ENCODE measurements at places on chromosomes 16 and 17.

GRCh38 chr17:7383371-7383741, 2.5 kb downstream of the TNK1 start:
- no peak for DNase-seq

GRCh38 chr17:2365132-2365531, 27.8 kb downstream of the SGSM2 start:
- DNase-seq, result no peak

DNA sequence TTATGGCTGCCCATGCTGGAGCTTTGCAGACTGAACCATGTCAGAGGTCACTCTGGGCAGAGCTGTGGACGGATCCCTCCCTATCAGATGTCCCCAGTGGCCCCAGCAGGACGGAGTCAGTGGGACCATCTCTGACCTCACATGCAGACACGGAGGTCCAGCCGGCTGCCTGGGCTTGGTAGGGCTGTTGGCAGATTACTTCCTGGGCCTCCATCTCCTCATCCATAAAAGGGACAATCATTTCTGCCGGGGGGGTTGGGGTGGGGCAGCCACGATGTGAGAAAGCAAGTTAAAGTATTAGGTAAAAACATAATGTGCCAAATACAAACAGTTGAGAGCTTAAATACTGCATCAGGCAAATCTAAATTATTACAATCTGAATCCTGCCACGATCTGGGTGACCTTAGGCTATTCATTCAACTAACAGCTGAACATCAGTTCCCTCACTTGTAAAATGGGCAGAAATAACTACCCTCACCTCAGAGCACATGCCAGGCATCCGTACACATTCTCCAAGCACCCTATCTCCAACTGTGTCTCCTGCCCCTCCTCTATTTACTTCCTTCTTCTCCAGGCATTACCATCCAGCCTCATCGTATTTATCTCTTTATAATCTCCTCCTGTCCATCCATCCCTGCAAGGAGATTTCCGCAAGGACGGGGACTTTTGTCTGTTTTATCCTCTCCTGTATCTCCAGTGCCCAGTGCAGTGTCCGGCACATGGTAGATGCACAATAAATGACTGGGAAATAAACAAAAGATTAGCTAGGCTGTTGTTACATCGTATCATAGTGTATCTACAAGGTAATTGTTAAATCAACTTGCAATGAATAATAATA, 192.3 kb upstream of the FOXF1 start:
- no peak for DNase-seq

GRCh38 chr17:58338841-58339754, 10.5 kb upstream of the TSPOAP1 start:
- DNase-seq, result peak; percentile 90

- DNase-seq, result peak; percentile 46
These were observed 670 bp downstream of the TNFSF12 start for GRCh38 chr17:7549401-7550055.

- DNase-seq, result peak; percentile 67
These were observed 560 bp upstream of the FAM20A start for GRCh38 chr17:68601565-68602288.

GRCh38 chr17:27531469-27531961, 75.3 kb downstream of the KSR1 start:
- peak; percentile 50 for DNase-seq

DNA sequence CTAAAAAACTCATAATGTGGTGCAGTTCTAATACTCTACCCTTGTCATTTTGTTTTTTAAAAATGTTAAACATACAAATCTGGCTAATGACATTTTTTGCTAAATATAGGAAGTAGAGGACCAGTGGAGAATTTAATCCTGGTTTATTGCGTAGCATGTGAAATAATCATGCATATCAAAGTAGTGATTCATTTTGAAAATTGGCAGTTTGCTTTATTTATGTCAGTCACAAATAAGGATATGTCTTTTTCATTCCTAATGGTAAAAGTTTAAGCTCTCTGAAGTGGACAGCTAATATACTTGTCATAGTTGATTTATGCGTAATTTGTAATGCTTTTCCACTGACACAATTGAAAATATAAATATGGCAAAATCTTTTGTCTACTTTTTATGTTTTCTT, 224.2 kb downstream of the BCAS3 start:
- DNase-seq, result no peak

DNA sequence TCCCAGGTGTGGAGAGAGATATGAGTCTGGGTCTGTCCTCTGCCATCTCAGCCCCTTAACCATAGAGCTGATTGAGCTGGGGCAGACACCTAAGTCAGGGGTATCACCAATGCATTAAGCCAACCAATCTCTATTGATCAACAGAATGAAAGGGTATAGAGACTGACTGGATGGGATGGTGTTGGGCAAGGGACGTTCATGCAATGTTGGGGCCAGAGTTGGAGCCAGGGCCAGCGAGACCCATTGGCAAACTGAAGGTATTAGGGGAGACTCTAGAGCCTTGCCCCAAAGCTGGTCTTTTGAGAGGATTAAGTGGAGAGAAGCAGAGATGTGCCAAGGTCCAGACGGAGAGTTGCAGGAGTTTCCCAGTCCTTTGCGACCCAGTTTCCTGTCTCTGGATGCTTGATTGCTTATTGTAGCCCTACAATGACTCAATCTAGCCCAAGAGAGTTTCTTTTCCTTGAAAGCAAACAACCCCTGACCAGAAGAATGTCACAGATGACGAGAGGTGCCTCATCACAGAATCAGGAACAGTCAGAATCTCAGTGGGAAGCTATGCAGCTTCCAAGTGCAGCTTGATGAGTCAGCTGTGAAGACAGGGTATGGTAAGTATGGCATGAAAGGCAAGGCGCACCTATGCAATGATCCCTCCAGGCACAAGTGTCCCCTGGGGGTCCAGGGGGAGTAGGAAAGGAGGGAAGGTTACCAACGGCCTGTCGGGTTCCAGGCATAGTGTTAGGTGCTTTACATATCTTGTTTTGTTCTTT, 137.2 kb downstream of the UTP18 start:
- no peak for DNase-seq

- DNase-seq, result no peak
These were observed 51.4 kb downstream of the HS3ST3A1 start for GRCh38 chr17:13550291-13550690.

GRCh38 chr16:46844771-46845170, 13.8 kb upstream of the C16orf87 start:
- no peak for DNase-seq

DNA sequence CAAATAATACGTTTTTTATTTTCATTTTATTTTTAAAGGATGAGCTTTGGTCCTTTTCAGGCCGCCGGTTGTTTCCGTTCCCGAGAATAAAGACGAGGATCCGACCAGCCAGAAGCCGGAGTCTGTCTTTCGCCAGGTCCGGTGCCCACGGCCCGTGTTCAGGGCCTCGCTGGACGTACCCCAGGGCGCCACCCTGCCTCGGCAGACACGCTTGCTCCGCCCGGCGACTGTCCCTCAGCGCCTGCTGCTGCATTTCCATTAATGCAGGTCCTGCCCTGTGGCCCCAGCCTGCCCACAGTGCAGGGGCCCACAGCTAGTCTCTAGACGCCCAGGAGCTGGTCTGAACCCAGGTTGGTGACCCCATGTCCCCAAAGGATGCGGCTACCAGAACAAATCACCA, 15.6 kb downstream of the METRNL start:
- DNase-seq, result no peak

DNA sequence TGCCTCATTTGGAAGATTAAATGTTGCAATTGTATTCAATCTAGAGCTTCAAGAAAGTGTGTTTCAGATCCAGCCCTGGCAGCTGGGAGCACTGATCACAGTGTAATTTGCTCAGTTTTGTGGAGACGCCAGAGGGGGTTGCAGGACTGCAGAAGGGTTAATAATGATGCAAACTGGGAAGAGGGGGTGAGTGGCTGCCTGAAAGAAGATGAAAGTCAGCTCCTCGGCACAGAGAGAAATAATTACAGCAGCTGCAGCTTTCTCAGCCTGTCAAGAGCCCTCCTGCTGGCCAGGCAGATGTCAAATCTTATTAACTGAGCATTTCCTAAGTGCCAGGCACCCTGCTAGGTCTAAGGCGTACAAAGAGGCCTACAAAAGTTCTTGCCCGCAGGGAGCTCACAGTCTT, 97.7 kb downstream of the ZNF18 start:
- DNase-seq, result no peak

DNA sequence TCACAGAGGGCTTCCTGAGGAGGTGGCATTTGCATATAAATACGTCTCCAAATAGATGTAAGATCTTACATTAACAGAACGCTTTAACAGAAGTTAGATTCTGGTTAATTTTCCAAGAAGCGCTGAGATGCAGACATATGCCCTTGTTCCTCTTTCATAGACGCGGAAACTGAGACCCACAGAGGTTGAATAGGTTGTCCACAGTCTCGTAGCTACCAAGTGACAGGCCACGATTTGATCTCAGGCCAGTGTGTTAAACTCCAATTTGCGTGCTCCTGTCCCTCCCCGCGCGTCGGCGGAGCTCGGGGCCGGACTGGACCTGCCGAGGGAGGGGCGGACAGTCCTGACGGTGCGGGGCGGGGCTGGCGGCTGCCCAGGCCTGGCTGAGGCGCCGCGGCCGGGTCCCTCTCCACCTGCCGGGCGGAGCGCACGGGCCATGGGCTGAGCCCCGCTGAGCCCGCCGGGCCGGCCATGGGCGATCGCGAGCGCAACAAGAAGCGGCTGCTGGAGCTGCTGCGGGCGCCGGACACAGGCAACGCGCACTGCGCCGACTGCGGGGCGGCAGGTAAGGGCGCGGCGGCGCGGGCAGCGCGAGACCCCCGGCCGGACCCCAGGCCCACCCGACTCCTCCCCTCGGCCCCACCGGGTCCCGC, at the start of gene ADAP2:
Gene ADAP2, plus strand, starts transcription at position 402 of the 653 bp plus-strand sequence. Its CDS starts 70 bp downstream, at position 472.
- peak; percentile 88 for DNase-seq

DNA sequence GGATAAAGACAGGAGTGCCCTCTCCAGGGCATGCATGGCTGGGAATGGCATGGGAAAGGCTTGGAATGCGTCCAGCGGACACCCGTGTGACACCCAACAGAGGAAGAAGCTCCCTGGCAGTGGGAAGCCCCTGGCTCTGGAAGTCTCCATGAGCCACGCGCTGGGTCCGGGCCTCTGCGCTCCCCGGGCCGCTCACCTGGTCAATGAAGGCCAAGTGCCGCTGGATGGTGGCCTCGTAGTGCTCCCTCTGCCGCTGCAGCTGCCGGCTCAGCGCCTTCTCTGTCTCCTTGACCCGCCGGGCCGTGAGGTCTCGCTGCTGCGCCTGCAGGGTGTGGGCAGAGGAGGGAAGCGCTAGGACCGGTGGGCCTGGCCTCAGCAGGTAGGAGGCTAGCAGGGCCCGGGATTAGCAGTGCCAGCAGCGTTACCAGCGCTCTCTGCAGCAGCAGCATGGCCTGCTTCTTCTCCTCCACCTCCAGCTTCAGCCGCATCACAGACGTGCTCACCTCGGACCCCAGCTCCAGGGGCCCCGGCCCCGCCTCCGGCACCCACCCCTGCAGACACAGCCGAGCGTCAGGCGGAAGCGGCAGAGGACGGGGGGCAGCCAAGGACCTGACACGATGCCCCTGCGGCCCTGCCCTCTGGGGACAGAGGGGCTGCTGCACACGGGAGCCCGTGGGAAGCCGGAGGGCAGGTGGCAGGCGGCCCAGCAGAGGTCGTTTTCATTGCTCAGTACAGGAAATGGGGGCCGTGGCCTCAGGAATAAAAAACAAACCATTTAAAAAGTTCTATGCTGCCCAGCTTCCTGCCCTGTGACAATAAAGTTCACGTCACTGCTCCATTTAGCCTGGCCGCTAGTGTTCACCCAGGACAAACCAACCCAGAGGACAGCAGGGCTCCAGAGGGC, 26.0 kb downstream of the CEP131 start:
- DNase-seq, result no peak

- DNase-seq, result no peak
These were observed 251.9 kb downstream of the RBFOX1 start for GRCh38 chr16:7584561-7584960.

DNA sequence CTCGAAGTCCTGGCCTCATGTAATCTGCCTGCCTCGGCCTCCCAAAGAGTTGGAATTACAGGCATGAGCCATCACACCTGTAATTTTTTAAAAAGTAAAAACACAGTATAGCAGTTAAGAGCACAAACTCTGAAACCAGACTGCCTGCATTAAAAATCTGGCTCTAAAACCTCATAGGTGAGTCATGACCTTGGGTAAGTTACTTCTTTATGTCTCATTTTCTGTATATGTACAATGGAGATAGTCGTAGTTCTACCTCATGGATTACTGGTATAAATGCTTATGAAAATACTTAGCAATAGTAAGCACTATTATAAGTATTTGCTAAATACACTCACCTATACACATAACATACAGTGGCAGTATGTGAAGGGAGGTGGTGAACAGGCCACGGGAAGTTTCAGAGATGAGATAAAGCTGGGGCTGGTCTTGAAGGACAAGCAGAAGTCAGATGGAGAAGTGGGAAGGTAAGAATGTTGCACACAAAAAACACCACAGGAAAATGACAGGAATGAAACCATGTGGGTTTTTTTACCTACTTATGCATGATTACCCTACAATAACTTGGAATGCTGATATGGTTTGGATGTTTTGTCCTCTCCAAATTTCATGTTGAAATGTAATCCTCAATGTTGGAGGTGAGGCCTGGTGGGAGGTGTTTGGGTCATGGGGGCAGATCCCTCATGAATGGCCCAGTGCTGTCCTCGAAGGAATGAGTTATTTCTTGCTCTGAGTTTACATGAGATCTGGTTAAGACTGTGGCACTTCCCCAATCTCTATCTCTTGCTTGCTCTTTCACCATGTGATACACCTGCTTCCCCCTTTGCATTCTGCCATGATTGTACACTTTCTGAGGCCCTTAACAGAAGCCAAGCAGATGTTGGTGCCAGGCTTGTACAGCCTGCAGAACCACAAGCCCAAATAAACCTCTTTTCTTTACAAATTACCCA, 33.9 kb downstream of the ZNF652 start:
- peak; percentile 56 for DNase-seq

DNA sequence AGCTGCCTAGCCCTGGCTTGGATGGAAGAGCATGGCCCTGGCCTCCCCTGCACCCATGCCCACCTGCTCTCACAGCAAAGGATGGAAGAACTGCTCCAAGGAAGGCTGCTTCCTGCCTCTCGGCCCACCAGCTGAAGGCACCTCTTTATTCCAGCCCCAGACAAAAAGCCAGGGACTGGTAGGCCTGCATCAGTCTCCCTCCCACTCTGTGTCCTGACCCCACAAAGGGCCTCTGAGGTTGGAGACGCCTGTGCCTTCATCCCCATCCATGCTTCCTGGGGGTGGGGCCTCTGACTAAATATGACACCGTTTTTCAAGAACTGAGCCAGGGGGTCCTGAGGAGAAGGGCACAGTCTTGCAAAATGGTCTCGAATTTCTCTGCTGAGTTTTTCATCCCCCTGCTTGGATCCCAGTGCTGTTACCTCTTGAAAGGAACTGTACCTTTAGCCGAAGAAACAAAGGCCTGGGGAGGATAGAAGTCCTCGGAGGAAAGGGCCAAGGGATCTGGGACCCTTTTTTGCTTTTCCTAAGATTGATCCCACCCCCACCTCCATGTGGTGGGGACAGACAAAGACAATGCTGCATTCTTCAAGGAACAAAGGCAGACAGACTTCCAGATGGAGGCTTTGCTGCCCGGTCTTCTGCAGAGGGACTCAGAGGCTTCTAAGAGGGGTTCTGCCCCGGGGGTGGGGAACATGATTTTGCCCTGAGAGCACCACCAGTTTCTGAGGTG, 5.2 kb downstream of the C17orf50 start:
- DNase-seq, result no peak

- no peak for DNase-seq
These were observed 98.8 kb downstream of the WWOX start for GRCh38 chr16:78198288-78198687.

- no peak for DNase-seq
These were observed 501 bp upstream of the AP2B1 start for GRCh38 chr17:35586569-35587073.
